ENCODE measurements at places on chromosomes 4 and X.

- no peak for DNase-seq
Observed at GRCh38 chr4:91769912-91770311, 533.9 kb upstream of the GRID2 start.

- DNase-seq: no peak
Observed at GRCh38 chr4:122960611-122961000, 38.2 kb upstream of the NUDT6 start.

DNA sequence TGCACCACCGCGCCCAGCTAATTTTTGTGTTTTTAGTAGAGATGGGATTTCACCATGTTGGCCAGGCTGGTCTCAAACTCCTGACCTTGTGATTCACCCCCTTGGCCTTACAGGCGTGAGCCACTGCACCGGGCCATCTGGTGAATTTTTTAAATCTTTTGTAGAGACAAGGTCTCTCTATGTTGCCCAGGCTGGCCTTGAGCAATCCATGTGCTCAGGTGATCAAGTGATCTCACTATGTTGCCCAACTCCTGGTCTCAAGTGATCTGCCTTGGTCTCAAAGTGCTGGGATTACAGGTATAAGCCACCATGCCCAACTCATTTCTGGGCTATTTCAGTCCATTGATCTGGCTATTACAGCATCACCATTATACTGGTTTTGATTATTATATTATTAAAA is 22.2 kb upstream of the GALNT7 start:
- DNase-seq: no peak

- DNase-seq: no peak
Observed at GRCh38 chrX:153457827-153458466, 12.1 kb upstream of the TREX2 start.

- no peak for DNase-seq
Observed at GRCh38 chr4:183721207-183722081, 62.4 kb downstream of the TRAPPC11 start.

DNA sequence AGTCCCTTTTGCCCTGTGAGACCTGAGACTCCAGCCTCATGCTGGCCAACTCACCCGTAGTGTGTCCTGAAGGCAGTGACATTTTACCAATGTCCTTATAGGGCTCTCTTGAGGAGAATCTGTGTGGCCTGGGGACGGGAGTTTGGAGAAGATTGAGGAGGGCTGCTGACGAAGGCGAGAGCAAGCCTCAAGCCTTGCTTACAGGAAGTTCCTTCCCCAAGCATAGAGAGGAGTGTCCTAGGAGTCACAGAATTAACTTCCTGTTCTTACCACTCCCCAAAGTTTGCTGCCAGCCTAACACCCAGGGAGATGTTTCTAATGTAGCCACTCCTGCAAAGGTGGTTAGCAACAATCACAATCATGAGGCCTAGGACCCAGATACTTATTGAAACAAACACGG is at the start of gene NXF3:
NXF3 (minus strand) TSS at position 202 of the 400 bp plus-strand sequence; CDS start at position 82, 120 bp downstream.
- no peak for DNase-seq

GRCh38 chrX:30673884-30674598 is 20.8 kb downstream of the GK start:
- DNase-seq: no peak

DNA sequence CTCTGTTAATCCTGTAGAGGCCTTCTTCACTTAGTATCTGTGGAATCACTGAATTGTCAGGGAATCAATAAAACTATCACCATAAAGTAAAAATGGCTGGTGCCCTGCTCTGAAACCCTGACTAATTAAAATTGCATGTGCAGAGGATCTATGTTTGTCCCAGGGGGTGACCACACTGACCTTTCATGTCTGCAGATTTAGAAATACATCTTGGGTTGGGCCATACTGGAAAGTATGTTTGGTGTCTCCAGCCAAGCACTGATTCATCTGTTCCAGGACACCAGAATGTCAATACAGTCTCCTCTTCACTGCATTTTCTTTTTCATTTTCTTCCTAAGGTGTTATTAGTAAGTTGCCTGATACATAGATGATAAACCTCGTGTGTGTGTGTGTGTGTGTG is 490.9 kb upstream of the INTU start:
- no peak for DNase-seq

GRCh38 chr4:74331944-74332343 is 23.7 kb downstream of the EPGN start:
- DNase-seq: no peak

GRCh38 chr4:171035909-171036308 is 777.3 kb upstream of the GALNTL6 start:
- no peak for DNase-seq

DNA sequence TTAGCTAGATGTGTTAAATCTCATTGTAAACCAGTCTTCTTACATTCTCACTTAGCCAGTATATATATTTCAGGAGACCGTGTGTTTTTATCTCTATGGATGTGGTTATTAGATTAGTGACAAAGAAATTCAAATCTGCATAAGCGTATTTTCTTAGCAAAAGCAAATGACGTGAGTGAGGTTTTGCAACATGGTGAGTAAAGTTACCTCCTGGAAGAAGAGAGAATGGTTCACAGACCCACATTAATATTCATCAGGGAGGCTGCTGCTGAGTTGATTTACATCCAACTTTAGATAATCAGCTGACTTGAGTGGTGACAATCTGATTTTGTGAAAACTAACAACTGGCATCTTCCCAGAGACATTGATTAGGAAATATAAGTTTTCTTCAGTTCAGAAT is 589.9 kb upstream of the GALNT7 start:
- no peak for DNase-seq

- DNase-seq: no peak
Observed at GRCh38 chr4:149709640-149710039, 106.0 kb downstream of the IQCM start.

GRCh38 chr4:95268819-95269565 is 279.8 kb downstream of the UNC5C start:
- no peak for DNase-seq

- DNase-seq: no peak
Observed at GRCh38 chrX:148024425-148025148, 43.5 kb downstream of the FMR1NB start.

DNA sequence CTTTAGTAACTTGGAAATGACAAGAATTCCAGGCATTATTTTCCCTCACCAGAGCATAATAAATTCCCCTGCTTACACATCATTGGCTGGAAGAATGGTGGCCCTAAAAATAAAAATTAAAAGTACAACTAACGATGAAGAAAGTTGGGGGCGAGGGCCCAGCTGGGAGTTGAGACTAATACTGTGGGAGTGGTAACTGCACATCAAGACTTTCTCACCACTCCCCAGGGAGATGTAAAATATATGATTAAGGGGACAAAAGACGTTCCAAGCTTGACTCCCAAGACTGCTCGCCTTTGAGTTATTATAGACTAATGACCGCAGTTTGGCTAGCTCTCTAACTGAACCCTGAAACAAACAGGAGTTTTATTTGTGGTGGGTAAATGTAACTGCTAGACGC is 30.0 kb downstream of the SMIM31 start:
- DNase-seq: no peak

DNA sequence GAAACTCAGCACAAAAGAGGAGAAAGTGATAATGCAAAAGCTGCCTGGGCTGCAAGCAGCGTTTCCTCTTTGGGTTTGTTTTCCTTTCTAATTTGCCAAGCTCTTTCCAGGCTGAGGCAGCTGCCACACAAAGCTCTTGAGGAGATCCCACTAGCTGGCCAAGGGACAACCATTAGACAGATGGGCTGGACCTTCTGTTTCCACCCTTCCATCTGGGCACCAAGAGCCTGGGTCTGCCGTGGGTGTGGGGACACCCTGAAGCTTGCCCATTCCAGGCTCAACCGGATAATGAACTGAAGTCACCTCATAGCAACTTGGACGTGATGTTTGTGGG is 194.6 kb upstream of the C1QTNF7 start:
- peak; percentile 28 for DNase-seq

GRCh38 chr4:18736551-18736950 is 715.0 kb upstream of the LCORL start:
- no peak for DNase-seq

DNA sequence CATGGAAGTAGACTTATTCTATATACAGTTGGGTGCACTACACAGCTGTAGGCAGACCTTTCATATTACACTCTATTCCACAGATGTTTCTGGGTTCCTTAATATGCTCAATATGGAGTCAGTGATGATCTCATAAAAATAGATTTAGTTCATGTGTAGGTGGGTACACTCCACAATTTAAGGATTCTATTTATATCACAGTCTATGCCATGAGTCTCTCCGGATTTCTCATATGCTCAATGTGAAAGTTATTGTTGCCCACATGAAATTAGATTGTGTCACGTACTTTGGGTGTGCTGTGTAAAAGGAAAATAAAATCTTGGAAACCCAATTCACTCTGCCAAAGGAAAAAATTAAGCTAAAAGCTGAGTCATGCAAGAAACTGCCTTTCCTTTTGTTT is 32.5 kb upstream of the TASL start:
- DNase-seq: no peak

DNA sequence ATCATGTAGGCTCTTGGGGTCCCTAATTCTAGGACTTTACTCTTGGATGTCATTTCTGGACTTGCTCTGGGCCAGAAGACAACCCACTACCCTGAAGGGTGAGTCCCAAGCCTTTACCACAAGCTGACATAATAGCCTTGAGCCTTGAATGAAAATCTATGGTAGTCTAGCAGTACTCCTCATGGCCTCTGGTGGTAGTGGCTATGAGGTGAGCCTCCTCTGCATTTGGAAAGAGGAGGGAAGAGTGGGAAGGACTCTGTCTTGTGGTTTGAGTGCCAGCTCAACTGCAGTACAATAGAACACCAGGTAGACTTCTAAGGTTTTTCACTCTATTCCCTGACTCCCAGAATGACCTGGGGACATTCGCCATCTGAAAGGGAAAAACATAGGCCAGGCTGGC is 96.5 kb downstream of the DCAF12L1 start:
- DNase-seq: no peak

GRCh38 chr4:81319657-81320056 is 104.6 kb upstream of the PRKG2 start:
- DNase-seq: no peak

GRCh38 chrX:149487292-149487691 is 17.8 kb downstream of the IDS start:
- no peak for DNase-seq

DNA sequence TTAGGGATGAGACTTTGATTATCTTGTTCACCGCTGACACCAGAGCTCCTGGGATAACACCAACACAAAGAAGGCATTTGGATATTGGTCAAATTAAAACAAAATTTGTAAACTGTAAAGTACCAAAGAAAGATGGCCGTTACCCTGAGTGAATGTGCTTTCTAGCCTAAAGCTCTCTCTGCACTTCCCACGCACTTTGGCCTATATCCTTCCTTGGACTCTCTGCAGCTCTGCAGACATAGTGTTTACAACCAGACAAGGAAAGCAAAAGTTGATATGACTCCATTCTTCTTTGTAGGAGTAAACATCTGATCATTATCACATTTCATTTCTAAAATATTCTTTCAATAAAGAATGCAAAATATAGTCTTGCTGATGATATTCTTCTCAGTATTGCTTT is 44.8 kb upstream of the PITX2 start:
- no peak for DNase-seq

- DNase-seq: no peak
Observed at GRCh38 chr4:183321079-183321478, 1.0 kb upstream of the CLDN22 start.

DNA sequence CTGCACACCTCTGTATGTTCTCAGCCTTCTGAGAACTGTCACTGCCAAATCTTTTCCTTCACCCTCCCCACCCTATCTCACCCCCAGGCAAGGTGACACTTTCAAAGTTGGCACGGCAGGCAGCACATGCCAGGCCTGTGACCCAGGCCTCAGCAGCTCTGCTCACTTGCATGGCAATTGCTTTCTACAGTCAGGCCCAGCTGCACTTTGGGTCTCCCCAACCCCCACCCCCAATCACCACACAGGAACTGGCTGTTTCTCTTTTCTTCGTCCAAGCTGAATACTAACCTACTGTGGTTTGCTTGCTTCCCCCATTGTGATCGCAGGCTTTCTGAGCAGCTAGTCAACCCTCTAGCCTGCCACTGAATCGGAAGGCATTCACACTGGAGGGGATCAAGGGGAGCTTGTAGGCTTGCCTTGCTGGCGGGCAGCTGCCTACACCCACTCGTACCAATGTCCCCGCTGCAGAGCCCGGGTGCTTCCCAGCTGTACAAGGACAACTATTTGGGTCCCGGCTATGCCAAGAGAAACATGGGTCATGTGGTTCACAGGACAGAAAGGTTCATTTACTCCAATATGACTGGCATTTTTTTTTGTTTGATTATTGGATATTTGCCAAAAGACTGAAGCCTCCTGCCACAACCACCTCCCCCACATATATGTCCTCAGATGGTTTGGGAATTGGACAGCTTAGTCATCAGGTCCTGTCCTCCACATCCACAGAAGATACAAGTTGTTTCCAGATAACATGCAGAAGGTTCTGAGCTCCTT is 28.1 kb downstream of the SLC25A43 start:
- peak; percentile 7 for DNase-seq

- no peak for DNase-seq
Observed at GRCh38 chr4:7422151-7422897, 12.4 kb downstream of the PSAPL1 start.

DNA sequence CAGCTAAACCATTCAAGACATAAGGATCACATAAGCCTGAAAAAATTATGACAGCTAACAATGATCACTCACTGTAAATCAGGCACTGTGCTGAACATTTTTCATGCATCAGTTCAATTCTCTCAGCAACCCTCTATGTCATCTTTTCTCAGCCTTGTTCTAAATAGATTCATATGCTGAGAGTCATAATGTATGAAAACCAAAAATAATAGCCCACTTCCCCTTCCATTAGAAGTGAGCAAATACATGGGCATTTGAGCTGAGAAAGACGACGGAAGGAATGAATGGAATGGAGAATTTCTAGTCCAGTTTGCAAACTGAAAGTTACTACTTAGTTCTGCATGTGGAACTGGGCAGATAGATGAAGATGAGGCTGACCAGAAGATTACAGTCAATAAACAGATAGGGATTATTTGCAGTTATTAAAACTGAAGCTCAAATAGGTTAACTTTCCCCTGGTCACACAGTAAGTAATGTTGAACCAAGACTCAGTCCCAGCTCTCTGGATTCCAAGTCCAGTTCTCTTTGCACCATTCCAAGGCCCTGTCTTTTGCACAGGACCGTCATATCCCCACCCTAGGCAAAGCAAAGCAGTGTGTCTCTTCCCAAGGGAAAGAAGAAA is 1.6 kb upstream of the SH3RF1 start:
- DNase-seq: no peak

- DNase-seq: no peak
Observed at GRCh38 chrX:12141511-12141910, 3.2 kb downstream of the FRMPD4 start.

DNA sequence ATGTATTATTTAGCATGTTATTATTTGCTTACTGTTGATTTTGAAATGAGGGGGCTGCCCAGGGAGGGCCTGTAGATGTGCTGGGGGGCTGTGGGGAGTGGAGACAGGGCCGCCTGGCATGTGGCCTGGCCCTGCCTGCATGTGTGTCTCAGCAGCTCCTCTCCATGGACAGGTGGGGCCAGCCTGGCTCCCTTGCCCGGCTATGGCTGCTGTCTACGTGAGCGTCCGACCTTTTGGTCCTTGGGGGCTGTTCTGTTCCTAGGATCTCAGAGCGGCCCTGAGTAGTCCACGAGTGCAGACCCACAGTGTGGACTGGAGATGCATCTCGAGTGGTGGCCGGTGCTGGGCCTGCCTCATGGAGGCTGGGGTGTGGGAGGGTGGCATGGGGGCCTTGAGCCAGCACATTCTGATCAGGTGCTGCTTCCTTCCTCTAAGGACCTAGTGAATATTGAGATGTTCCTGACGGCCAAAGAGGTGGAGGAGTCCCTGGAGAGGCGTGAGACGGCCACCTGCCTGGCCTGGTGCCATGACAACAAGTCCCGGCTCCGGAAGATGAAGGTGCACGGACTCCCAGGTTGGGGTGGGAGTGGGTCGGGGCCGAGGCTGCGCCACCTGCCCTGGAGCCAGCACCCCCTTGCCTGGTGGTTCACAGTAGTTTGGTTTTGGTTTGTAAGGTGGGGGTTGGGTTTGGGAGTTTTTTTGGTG is 24.9 kb upstream of the UVSSA start:
- no peak for DNase-seq
